Liver (tissue), 10 donors: ENCODE measurements at places on chromosomes 16 and 17.

DNA sequence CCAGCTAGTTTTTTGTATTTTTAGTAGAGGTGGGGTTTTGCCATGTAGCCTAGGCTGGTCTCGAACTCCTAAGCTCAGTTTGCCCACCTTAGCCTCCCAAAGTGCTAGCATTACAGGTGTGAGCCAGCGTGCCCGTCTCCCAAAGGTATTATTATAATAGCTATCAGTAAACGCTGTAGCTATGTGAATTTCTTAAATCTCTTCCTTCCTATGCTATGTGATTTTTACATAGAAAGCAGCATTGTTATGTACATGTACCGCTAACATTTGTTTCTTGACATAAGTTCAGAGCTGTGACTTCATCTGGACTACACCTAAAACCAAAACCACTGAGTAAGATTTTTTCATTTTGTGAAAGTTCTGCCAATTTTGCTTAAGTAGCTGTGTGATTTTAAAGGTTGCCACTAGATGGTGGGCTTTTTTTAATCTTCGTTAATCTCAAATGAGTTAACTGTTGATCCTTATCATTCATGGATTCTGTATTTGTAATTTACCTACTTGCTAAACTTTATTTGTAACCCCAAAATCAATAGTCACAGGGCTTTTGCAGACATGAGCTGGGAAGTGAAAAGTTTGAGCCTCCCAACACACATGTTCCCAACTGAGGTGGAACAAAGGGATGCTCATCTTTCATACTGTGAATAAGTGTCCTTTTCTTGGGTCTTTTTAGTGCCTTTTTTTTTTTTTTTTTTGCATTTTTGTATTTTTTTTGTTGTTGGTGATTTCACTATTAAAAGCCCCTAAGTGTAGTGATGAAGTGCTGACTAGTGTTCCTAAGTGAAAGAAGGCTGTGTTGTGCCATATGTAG lies 21.9 kb downstream of the PRKAR1A start:
- peaks cover 29% of the 10 kb centered on the region for H3K4me1 ChIP-seq
- H3K27me3 ChIP-seq = no peaks in the 10 kb centered on the region
- H3K4me3 ChIP-seq = no peak overlapping the region
- peaks cover 49% of the 10 kb centered on the region for H3K36me3 ChIP-seq
- peak overlapping the region; percentile 44 for H3K27ac ChIP-seq
- DNase-seq = no peak

DNA sequence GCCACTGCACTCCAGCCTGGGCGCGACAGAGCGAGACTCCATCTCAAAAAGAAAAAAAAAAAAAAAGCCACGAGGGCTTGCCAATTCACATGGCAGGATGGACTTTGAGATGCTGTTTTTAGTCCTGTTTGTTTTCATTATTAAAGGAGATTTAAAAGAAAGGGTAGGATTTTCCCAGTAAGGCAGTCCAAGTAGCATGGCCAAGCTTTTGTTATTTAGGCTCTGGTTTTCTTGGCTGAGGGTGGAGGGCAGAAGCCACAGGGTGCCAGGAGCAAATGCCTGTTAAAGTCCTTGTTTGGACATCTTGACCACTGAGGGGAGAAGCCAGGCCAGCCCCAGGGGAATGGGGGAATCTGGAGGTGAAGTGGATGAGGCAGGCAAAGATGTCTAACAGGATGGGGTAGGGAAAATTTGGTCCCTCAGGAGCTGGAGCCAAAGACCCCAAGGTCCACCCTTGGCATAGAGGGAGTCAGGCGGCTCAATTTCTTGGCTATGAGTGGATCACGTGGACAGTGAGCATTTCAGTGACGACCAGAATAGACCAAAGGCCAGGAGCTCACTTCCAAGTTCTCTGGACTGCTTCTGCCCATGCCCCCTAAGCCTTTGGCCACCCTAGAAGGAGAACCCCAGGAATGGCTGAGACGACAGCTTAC lies 20.8 kb upstream of the PLLP start:
- peak overlapping the region; percentile 89 for H3K27ac ChIP-seq
- H3K4me3 ChIP-seq = no peak overlapping the region
- H3K4me1 ChIP-seq = peaks cover 20% of the 10 kb centered on the region
- no peak for DNase-seq
- H3K36me3 ChIP-seq = no peaks in the 10 kb centered on the region

DNA sequence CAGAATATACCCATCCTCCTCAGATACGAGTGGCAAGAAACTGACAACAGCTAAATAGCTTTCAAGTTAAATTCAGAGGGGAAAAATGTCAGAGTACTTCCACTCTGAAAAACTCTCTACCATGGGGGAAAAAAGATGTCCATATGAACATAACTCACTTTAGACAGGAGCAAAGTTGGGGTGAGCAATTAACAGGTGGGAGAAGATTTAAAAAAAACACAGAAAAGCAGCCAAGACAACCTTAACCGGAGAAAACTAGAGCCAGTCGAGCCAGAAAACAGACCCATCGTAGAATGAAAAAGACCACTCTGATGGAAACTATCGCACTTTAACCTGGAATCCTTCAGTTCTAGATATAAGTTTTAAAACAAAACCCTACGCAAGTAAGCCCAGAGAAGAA lies 833 bp downstream of the TERF2 start:
- H3K36me3 ChIP-seq = peaks cover 20% of the 10 kb centered on the region
- H3K27me3 ChIP-seq = no peaks in the 10 kb centered on the region
- H3K27ac ChIP-seq = peak overlapping the region; percentile 82
- no peaks in the 10 kb centered on the region for H3K4me1 ChIP-seq
- H3K4me3 ChIP-seq = peak overlapping the region; percentile 80
- DNase-seq = no peak

- no peaks in the 10 kb centered on the region for H3K27me3 ChIP-seq
- no peaks in the 10 kb centered on the region for H3K36me3 ChIP-seq
- peaks cover 10% of the 10 kb centered on the region for H3K4me1 ChIP-seq
- DNase-seq = no peak
- no peak overlapping the region for H3K4me3 ChIP-seq
These were observed 11.0 kb downstream of the C17orf67 start for GRCh38 chr17:56822725-56823124.

DNA sequence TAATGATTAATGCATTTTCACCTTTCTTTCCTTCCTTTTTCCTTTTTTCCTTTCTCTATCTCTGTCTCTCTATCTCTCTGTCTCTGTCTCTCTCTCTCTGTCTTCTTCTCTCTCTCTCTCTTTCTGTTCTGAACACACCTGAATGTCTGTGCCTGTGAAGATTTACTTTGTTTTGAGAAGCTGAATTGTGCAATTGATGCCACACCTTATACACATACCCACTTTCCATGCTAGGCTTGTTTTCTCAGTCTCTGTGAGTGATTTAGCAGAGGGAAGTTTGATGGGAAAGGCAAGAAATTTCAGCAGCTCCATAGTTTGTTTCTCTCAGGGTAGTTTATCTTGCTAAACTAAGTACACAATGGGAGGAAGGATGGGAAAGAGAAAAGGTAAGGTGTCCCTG lies 9.3 kb upstream of the CAPNS2 start:
- H3K4me3 ChIP-seq = no peak overlapping the region
- no peaks in the 10 kb centered on the region for H3K36me3 ChIP-seq
- no peak for DNase-seq
- no peaks in the 10 kb centered on the region for H3K27me3 ChIP-seq

DNA sequence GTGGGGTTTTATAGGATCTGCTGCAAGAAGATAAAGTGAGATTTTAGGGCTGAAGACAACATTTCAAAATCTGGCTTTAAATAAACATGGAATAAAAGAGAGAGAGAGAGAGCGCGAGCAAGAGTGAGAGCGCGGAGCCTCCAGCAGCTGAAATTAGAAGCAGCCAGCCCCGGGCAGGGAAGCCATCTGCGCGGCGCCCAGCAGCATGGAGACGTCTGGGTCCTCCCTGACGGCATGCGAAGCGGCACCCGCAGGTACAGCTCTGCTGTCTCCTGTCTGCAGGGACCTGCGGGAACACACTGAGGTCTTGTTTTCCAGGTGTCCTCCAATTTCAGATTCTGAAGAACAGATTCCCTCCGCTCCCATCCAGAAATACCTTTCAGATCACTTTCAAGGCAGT lies 7.9 kb upstream of the BAIAP2 start:
- no peak overlapping the region for H3K27ac ChIP-seq
- no peaks in the 10 kb centered on the region for H3K36me3 ChIP-seq
- peaks cover 5% of the 10 kb centered on the region for H3K4me1 ChIP-seq
- DNase-seq = no peak
- H3K27me3 ChIP-seq = no peaks in the 10 kb centered on the region

- DNase-seq = no peak
- H3K4me1 ChIP-seq = no peaks in the 10 kb centered on the region
- no peaks in the 10 kb centered on the region for H3K27me3 ChIP-seq
- H3K36me3 ChIP-seq = no peaks in the 10 kb centered on the region
- H3K4me3 ChIP-seq = no peak overlapping the region
These were observed 537.1 kb upstream of the EEF2KMT start for GRCh38 chr16:5634666-5635180.

DNA sequence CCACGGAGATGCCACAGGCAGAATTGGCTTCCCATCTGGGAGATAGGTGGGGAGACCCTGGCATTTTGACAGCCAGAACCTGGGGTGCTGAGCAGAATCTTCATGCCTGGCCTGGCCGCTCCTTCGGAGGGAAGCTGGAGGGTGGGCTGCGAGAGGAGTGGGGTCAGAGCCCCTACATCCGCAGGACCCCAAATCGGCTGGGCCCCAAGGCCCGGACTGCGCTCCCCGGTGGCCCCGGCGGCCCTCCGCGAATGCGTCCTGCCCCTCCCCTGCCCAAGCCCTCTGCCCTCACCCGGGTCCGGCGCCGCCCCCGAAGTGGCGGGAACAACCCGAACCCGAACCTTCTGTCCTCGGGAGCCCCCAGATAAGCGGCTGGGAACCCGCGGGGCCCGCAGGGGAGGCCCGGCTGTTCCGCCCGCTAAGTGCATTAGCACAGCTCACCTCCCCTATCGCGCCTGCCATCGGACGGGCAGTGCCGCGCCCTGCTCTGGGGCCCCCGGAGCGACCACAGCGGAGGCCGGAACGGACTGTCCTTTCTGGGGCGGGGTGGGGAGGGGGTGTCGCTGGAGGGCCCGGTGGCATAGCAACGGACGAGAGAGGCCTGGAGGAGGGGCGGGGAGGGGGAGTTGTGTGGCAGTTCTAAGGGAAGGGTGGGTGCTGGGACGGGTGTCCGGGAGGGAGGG lies 850 bp upstream of the PNMT start:
- H3K4me3 ChIP-seq = no peak overlapping the region
- no peak overlapping the region for H3K27ac ChIP-seq
- H3K4me1 ChIP-seq = peaks cover 57% of the 10 kb centered on the region
- no peaks in the 10 kb centered on the region for H3K36me3 ChIP-seq
- H3K27me3 ChIP-seq = no peaks in the 10 kb centered on the region

GRCh38 chr16:74605746-74606520 lies 981 bp downstream of the GLG1 start:
- no peaks in the 10 kb centered on the region for H3K36me3 ChIP-seq
- peaks cover 3% of the 10 kb centered on the region for H3K4me1 ChIP-seq
- H3K4me3 ChIP-seq = peak overlapping the region; percentile 86
- DNase-seq = no peak
- no peaks in the 10 kb centered on the region for H3K27me3 ChIP-seq

- H3K27me3 ChIP-seq = no peaks in the 10 kb centered on the region
- peaks cover 4% of the 10 kb centered on the region for H3K4me1 ChIP-seq
- no peak for DNase-seq
- H3K27ac ChIP-seq = no peak within 1 kb of the TSS
These were observed at the start of gene MT3 for GRCh38 chr16:56589141-56590039. Gene MT3 (plus strand): TSS chr16:56589528. CDS start chr16:56589591, 63 bp downstream.

GRCh38 chr17:65523853-65524664 lies 37.4 kb downstream of the AXIN2 start:
- no peak for DNase-seq
- no peaks in the 10 kb centered on the region for H3K27me3 ChIP-seq
- no peaks in the 10 kb centered on the region for H3K36me3 ChIP-seq
- H3K4me1 ChIP-seq = peaks cover 4% of the 10 kb centered on the region

DNA sequence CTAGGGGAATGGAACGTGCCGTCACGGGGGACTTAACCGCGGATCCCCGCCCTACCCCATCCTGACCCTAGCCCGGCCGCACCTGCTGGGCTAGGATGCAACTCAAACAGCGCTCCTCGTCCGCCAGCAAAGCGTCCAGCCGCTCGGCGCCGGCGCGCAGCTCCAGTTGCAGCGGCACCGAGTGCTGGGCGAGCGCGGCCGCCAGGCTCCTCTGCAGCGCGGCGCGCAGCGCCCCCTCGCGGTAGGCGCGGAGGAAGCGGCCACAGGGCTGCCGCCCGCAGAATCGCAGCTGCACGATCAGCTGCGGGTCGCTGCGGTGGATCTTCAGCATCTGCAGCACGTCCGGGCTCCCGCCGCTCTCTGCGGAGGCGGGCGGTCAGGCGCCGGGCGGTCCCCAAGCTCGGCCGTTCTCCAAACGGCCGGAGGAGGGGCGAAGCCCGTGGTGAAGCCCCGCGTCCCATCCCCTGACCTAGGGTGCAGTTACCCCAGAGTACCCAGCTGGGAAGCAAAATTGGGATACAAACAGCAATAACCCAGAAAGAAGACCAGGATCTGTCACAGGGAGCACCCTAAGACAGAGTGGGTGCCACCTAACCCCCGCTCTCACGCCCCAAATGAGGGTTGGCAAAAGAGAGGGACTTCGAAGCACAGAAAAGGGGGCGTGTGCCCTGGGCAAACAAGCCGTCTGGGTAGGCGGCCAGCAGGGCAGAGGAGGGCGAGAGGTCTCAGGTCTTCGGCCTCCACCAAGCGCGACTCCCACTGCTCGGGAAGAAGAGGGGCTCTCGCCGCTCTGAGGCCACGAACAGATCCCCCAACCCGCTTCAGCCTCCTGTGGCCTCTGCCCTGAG lies 4.2 kb downstream of the TRADD start:
- no peaks in the 10 kb centered on the region for H3K27me3 ChIP-seq
- peak; percentile 82 for DNase-seq
- no peak overlapping the region for H3K27ac ChIP-seq
- peaks cover 8% of the 10 kb centered on the region for H3K4me1 ChIP-seq
- no peaks in the 10 kb centered on the region for H3K36me3 ChIP-seq

DNA sequence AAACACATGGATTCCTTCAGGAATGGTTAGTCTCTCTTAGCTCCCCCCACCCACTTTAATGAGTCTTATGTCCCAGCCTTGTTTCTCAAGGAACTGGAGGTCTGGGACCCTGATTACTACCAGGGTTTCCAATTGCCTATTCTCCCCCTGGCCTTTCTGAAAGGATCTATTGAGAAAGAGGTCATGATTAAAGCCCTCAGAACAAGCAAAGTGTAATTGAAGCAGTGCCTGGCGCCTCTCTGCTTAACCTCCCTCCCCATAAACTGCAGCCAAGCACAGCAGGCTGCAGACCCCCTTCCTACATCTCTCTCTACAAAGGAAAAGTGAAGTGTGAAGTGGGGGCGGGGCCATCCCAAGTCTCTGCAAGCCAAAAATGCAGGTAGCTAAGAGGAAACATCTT lies 159.7 kb upstream of the CDH11 start:
- no peak for DNase-seq
- no peaks in the 10 kb centered on the region for H3K36me3 ChIP-seq
- no peak overlapping the region for H3K4me3 ChIP-seq
- H3K4me1 ChIP-seq = no peaks in the 10 kb centered on the region
